Iris pigment epithelial cell (primary cell): ENCODE measurements at places on chromosomes 7 and 10.

GRCh38 chr7:75638594-75639070 lies 100.1 kb downstream of the HIP1 start:
- DNase-seq = no peak

- peak; percentile 97 for DNase-seq
Measured at GRCh38 chr10:7767209-7767608, 20.6 kb downstream of the KIN start.

GRCh38 chr7:110921595-110922151 lies 169.3 kb upstream of the LRRN3 start:
- DNase-seq = peak; percentile 55

- DNase-seq = no peak
Measured at GRCh38 chr10:13706604-13707003, 119.8 kb downstream of the PRPF18 start.

DNA sequence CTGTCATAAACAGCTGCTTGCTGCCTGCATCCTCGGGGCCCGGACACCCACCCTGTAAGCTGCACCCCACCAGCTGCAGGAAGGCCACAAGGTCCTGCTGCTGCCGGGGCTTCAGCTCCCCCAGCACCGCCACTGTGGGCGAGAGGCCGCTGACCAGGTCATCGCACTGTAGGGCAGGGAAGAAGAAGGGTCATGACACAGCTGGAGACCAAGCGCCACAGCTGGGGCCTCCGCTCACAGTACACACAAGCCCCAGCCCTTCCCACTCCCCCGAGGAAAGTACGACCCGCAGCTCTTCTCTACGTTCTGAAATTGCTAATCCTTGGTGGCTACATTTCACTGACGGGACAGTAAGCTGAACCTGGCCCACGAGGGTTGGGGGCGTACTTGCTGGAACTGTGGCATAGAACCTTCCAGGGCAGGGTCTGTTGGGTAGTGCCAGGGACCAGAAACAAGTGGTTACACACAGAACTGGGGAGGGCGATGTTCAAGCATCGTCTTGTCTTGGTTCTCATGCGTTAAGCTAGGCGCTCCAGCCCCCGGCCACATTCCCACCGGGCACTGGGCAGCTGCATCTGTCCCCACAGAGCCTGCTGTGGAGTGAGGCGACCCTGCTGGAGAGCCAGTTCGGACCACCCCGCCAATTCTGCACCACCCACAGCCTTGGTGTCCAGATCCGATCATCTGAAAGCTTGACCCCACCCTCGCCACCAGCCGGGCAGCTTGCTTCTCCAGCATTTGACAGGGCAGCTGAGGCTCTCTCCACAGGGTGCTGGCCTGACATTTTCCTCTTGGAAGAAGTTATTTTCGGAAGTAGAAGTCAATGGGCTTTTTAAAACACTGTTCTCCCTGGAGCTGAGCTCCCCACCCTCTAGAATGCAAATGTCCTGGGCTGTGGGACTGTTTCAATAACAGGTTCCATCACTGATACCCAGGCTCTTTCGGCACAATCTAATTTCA lies 50.8 kb downstream of the GSDME start:
- no peak for DNase-seq

- DNase-seq = no peak
Measured at GRCh38 chr10:132565516-132566209, 28.1 kb downstream of the INPP5A start.

DNA sequence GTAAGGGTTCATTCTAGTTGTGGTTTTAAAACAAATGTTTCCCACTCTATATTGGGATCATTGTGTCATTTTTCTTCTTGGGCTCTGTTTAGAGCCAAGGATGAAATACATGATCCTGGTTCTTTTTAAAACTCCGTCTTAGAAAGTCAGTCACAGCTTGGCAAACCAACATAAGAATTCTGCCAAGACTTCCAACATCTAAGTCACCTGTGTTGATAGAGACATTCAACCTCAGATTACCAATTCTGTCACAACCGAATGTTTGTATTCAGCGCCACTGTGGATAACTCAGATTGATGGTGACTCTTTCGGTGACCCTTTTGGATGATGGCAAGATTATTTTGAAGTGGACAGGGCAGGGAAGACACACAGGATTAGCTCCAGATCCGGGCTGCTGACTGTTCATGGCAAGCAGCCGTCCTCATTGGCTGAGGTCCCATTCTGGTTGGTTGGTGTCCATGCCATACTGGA lies 255.4 kb downstream of the ARHGAP21 start:
- peak; percentile 29 for DNase-seq
